ENCODE measurements at places on chromosomes 1 and 21.

DNA sequence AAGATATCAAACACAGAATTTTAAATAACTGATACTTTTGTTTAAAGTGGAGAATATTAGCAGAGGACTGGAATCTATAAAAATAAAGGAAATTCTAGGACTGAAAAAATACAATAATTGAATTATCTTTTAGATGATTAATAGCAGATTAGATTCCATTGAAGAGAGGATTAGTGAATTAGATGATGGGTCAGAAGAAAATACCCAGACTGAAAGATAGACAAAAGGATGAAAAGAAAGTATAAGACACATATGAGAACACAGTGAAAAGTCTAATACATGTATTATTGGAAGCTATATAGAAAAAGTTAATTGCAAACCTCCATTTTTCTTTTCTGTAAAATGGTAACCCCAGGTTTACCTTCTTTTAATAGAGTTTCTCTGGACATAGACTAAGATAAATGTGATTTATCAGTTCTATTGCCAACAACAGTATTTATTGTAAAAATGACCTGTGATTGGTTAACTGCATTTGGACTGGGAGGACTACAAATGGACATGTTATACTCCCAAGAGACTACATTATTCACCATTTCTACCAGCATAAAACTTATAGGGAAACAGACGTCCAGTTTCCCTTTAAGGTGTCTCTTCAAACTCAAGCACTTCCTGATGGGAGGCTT, 11.0 kb downstream of the PRKAA2 start:
- no peak for DNase-seq

DNA sequence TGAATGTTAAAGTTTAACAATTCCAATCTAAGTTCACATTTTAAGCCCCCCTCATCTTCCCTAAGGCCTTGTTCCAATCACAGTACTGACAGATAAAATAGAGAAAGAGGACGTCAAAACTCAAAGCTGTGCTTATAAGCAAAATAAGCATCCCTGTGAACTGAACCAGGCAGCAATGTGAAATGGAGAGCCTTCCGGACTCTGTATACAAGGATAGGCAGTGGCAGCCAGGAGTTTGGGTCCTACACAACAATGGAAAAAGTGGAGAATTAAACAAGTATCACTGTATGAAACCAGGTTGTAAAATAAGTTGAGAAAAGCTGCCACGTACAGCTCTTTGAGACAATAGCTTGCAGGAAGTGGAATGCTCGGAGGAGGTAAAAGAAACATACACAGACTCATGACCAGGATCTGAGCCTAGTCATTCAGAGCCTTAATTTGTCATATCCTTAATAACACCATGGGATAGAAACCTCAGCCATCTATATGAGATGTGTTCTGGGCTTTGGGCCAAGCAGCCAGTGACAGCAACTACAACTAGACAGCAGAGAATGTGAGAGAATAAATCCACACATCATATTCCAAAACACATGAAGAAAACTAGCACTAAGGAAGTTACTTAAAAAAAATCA, 55.2 kb upstream of the PALMD start:
- no peak for DNase-seq

DNA sequence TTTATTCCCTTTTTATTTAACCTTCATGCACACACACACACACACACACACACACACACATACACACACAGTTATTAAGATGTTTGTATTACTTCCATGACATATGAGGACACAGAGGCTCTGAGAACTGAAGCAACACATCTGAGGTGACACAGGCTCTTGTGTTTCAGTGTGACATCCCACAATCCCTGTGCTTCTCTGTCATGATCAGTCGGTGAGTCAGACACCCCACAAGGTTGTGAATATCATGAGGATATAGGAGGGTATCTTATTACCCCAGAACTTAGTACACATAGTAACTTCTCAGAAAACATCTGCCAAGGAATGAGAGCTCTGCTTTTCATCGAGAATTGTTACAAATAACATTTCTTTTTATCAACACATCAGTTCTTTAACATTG, 459.3 kb downstream of the PLPP3 start:
- DNase-seq = no peak

DNA sequence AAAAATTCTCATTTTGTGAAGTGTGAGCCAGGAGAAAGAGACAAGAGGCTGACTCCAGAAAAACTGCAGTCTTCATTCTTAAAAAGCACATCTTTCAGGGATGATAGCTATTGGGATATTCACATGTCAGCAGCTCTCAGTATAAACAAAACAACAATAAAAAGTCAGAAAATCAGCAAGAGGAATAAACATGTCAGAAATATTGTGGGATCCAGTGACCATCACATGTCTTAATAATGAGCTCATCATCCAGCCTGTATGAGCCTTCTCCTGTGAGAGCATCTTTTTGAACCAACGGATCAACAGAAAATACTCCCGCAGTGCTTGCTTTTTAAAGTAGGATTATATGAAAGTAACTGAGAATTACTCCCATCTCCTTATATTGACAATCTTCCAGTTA, 241.6 kb downstream of the SMYD3 start:
- DNase-seq = no peak

DNA sequence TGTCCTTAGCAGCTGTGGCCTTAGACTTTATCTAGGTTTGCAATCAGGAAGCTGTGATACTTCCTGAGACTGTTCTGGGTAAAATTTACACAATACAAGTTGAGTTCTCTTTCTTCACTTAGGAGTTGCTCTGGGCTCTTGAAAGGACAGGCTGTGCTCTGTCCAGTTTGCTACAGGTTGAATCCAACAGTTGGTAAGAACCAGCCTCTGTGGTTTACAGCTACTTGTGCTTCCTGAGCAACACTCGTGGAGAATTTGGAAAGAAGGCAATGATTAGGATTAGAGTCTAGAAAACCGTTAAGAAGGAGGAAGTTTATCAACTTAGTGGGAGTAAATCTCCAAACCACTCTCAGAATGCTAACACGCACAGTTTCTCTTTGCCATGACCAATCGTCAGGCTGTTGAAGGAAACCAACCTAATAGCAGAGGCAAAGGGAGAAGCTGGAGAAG, 26.8 kb downstream of the GFI1 start:
- no peak for DNase-seq

DNA sequence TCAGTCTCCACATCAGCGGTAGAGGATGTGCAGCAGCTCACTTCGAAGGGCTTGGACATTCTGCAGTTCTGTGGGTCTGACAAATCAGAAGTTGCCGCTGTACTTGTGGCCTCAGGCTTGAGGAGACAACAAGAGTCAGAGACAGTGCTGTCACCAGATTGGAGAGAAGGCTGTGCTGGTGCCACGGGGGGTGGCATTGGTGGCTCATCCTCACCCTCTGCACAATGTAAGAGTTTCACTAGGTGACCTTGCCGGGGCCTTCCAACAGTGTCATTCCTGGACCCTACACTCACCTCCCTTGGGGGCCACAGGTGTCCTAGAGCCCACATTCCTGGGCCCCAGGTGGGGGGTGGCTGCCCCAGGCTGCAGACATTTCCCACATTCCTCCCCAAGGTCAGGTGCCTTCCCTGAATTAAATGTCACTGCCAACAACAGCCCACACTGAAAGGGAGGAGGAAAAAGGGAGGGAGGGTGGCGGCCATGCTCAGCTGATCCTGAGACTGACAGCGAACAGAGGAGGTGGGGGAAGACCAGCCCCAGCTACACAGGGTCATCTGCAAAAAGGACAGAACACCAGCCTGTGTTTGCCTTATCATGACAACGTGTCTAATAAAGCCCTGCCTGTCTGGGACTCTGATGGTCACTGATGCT, 46.4 kb downstream of the TMCC2 start:
- no peak for DNase-seq

DNA sequence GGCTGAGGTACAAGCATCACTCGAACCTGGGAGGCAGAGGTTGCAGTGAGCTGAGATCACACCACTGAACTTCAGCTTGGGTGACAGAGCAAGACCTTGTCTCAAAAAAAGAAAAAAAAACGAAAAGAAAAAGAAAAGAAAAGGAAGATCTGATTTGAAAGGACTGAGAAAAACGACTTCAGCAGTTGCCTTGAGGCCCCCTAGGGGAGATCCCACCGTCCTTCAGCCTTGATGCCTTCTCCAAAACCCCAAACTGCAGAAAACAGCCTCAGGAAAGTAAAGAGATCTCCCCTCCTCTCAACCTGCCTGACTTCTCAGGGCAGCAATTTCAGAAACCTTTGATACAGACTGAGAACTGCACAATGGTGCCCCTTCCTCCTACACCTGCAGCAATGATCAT, 50.9 kb upstream of the BCAR3 start:
- DNase-seq = no peak

- DNase-seq = no peak
These were observed 243.4 kb downstream of the NUF2 start for GRCh38 chr1:163565166-163565565.

DNA sequence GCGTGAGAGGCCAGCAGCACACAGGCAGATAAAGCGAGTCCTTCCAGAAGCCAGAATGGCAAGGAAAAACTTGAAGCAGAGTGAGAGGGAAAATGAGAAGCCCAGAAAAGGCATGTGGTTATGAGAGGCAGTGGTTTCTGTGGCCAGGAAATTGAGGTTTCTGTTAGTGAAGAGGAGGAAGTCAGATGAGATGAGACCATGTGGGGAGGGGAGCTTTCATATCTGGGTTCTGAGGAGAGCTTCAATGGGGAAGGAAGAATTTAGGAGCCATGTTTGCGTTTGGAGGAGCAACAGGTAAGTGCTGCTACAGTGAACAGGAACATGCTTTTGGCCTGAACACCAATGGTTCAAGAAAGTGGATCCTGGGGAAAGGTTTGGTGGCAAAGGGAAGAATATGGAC, 6.1 kb upstream of the CD1A start:
- DNase-seq = no peak

DNA sequence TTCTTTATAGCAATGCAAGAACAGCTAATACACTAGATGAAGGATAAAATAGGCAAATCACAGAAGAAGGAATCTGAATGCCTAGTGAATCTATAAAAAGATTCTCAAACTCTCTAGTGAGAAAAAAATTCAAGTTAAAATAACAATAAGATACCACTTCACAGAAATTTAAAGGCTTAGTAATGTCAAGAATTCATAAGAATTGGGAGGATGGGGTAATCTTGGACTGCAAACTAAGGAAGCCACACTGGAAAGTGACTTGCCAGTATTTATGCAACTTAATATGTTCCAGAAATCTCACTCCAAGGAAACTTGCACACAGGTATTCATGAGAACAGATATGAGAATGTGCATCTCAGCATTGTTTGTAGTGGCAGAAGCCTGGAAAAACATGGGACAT, 38.9 kb upstream of the PRRC2C start:
- DNase-seq = no peak

GRCh38 chr1:155261493-155261851, 688 bp downstream of the SCAMP3 start:
- no peak for DNase-seq

DNA sequence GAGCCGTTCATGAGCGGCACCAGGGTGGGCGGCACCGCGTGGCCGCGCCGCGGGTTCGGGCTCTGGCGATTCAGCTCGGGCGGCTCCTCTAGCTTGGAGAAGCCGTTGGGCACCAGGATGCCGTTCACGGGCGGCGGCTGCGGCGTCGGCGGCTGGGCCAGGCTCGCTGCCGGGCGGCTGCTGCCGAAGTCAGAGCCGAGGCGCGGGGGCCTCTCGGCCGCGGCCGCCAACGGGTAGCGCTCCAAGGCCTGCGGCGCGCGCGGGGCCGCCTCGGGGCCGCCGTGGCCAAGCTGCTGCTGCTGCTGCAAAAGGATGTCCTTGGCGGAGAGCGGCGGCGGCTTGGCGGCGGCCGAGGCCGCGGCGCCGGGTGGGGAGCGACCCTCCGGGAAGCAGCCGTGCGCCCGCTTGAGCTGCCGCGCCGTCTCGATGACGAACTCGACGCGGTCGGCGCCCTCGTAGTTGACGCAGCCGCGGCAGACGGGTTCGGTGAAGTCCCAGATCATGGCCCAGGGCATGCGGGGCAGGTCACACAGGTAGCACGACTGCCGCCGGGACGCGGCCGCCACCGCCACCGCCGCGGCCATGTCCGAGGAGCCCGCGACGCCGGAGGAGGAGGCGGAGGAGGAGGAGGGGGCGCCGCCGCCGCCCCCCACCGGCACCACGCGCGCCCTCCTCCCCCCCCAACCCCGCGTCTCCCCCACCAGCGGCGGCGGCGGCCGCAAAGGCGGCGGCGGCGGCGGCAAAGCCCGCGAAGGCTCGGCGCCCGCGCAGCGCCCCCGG, 877 bp downstream of the IRF2BP2 start:
- DNase-seq = no peak

- DNase-seq = no peak
These were observed 22.6 kb downstream of the NPL start for GRCh38 chr1:182811975-182812722.

DNA sequence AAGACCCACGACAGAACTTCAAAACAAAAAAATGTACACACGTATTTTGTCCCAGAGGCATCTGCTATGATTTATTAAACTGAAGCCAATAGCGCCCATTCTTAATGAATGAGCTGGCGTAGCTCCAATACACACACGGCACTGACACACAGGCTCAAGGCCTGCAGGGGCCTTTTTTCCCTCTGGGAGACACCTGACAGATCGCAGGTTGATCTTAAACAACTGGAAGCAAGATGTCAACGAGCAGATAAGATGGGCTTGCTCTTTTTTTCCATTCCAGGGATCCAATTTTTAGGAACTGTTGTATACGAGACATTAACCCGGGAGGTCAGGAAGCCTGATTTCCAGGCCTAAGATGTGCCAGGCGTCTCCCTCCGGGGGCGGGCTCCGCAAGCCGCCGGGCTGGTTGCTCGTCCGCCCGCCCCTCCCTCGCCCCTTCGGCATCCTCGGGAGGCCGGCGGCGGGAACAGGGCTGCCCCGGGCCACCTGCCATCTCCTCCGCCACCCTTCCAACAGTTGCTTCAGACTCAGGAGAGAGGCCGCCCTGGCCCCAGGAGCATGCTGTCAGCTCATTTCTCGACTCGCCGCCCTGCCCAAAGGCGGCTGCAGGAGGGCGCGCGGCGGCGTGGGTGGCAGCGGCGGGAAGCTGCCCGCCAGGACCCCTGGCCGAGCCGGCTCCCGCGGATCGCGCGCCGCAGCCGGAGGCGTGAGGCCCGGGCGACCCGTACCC, 735 bp downstream of the TTC13 start:
- DNase-seq = no peak

DNA sequence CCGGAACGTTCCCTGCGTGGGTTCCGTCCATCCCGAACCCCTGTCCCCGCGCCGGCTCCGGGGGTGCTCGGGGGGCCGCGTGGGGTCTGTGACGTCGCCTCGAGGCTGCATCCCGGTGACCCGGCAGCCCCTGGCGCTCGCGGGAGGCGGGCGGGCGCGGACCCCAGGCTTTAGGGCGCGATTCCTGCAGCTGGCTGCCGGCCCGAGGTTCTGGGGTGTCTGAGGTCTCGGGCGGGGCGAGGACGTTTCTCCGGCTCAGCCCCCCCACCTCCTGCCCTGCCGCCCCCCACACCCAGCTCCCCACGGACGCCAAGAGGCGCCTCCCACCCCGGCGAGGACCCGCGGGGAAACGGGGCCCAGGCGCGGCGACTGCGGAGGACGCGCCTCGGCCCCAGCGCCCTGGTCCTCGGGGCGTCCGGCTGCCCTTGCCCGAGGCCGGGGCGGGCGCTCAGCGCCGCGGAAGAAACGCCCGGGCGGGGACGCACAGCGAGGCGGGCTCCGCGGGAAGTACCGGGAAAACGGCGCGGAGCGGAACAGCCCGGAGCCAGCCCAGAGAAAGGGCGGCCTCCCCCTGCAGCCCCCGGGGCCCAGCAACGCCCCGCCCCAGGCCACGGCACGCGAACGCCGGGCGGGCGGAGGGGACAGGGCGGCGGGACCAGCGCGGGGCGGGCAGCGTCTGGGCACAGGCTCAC, 1.3 kb upstream of the PCBP3 start:
- no peak for DNase-seq
